Airway epithelial cell (primary cell): ENCODE measurements at places on chromosomes 2 and 18. TPM values are rescaled to one million over a fixed set of nuclear protein-coding genes. Genes with fewer than 3 reads are reported as not detected.

IMP4 gene
- total RNA-seq = 139 and 192 TPM in 2 replicates

INO80B gene
- total RNA-seq = 20.9 and 23.4 TPM in 2 replicates

GATA6 gene
- 4.0 and 5.9 TPM in 2 replicates for total RNA-seq

KCNG2 gene
- 0.21 TPM in 1 of 2 replicates, not detected in the other for total RNA-seq

SLC30A3 gene
- total RNA-seq = not detected in 2 replicates

SERPINB4 gene
- 4.0 and 5.0 TPM in 2 replicates for total RNA-seq

GPR35 gene
- 0.28 TPM in 1 of 2 replicates, not detected in the other for total RNA-seq

ALK gene
- total RNA-seq = not detected in 2 replicates

SCYGR4 gene
- total RNA-seq = not detected in 2 replicates

VIL1 gene
- total RNA-seq = not detected in 2 replicates

LHCGR gene
- total RNA-seq = not detected in 2 replicates

REG1A gene
- total RNA-seq = not detected in 2 replicates

SLC1A4 gene
- total RNA-seq = 4.2 and 5.6 TPM in 2 replicates

CFAP210 gene
- total RNA-seq = 0.35 TPM in 1 of 2 replicates, not detected in the other

KCNS3 gene
- 13.7 and 16.9 TPM in 2 replicates for total RNA-seq

IL36A gene
- not detected in 2 replicates for total RNA-seq

RNU2-63P gene
- not detected in 2 replicates for total RNA-seq

ABCG5 gene
- total RNA-seq = not detected in 2 replicates

ANKRD53 gene
- 0.28 TPM in 1 of 2 replicates, not detected in the other for total RNA-seq

CDK15 gene
- 0.46 TPM in 1 of 2 replicates, not detected in the other for total RNA-seq

FEV gene
- total RNA-seq = not detected in 2 replicates

GTF2A1L gene
- not detected in 2 replicates for total RNA-seq

UGT1A4 gene
- 0.33 TPM in 1 of 2 replicates, not detected in the other for total RNA-seq

HSPD1 gene
- 316 TPM in 2 replicates for total RNA-seq

GKN1 gene
- total RNA-seq = not detected in 2 replicates

C1QL2 gene
- not detected in 2 replicates for total RNA-seq

PID1 gene
- 1.3 and 2.4 TPM in 2 replicates for total RNA-seq

HOXD12 gene
- not detected in 2 replicates for total RNA-seq

CPS1 gene
- total RNA-seq = 10.8 TPM in 2 replicates

KCNE4 gene
- total RNA-seq = 0.35 TPM in 1 of 2 replicates, not detected in the other

ST6GAL2 gene
- 0.23 TPM in 1 of 2 replicates, not detected in the other for total RNA-seq

LAMA1 gene
- total RNA-seq = 14.5 and 22.1 TPM in 2 replicates

FOXD4L1 gene
- 0.05 TPM in 1 of 2 replicates, not detected in the other for total RNA-seq

FOXI3 gene
- total RNA-seq = not detected in 2 replicates

NPPC gene
- total RNA-seq = not detected in 2 replicates

CENPA gene
- 6.2 and 12.6 TPM in 2 replicates for total RNA-seq

RTP5 gene
- total RNA-seq = not detected in 2 replicates

FAM237A gene
- not detected in 2 replicates for total RNA-seq

GALR1 gene
- total RNA-seq = not detected in 2 replicates

CHRNG gene
- not detected in 2 replicates for total RNA-seq

NOL4 gene
- total RNA-seq = under 0.01 TPM in 1 of 2 replicates, not detected in the other
